Hematopoietic multipotent progenitor cell treated with erythropoietin and hydrocortisone succinate and interleukin-3 and kit ligand, for 15 days (in vitro differentiated cells): ENCODE measurements at places on chromosomes 7 and 10.
A peak's percentile ranks its signal among the peaks of the same experiment; 100 is the strongest.

- DNase-seq: no peak
Observed at GRCh38 chr10:102322914-102323313, 72.6 kb upstream of the NFKB2 start.

DNA sequence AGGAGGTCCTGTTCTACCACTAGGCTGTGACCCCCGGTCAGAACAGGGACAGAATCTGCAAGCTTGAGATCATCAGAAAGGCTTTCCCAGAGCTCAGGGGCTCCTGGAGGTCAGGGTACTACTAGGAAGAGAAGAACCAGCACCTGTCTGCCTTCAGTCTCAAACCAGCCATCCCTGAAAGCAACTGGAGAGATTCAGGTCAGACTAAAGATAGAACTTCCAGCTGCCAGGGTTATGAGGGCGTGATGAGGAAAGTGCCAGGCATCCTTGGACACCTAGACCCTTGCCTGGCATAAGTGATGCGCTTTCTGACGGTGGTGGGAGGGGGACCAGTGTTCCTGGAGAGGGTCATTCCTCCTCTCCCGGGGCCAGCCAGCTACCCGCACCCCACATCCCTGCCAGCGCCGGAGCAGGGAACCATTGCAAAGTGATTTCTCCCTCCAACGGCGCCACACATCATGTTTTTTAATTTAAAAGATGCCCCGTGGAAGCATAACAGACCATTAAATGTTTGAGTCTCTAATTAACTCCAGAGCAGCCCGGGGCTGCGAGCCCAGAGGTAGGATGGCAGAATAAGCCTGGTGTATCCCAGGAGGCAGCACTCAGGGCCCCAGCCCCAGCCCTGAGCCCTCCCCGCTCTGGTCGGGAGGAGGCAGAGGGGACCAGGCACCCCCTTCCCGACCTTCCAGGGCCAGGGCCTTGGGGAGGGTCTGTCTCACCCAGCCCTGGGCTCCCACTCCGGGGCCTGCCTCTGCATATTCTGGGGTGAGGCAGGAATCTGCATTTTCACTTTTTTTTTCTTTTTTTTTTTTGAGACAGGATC, 64.0 kb downstream of the ELFN1 start:
- DNase-seq: no peak

GRCh38 chr10:98687685-98688084, 240.9 kb upstream of the HPS1 start:
- DNase-seq: no peak

- no peak for DNase-seq
Observed at GRCh38 chr7:111159426-111159825, 68.5 kb downstream of the LRRN3 start.

DNA sequence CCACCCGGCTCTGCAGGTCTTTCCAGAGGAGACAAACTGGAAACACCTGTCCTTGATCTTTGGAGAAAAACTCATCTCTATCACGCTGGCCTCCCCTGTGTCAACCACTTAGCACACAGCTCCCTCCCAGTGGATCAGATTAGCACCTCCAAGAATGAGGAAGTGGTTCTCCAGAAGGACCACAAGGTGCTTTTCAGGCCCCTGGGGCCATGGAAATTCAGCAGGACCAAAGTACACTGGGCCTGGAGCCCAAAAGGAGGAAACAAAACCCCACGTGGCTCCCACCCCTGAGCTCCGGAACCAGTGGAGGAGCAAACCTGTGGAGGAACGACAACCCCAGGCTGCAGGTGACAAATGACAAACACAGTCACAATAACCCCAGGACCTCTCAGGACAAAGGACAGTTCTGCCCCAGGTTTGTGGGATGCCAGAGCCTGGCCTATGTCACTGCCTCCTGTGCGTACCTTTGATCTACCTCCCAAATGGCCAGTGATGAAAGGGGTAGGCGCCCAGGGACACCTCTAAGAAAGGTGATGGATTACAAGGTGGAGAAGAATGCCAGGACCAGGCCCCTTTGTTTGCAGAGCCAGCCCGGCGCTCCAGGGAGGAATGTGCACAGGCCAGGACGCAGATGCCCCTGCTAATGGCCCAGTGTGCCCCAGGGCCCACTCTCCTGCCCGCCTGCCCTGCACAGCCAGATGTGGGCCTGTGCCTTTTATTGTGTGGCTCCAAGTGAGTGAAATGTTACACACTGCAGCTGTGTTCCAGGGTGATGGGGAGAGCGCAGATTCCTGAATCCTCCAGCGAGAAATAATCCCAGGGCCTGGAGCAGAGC, 5.7 kb downstream of the TNS3 start:
- DNase-seq: no peak

DNA sequence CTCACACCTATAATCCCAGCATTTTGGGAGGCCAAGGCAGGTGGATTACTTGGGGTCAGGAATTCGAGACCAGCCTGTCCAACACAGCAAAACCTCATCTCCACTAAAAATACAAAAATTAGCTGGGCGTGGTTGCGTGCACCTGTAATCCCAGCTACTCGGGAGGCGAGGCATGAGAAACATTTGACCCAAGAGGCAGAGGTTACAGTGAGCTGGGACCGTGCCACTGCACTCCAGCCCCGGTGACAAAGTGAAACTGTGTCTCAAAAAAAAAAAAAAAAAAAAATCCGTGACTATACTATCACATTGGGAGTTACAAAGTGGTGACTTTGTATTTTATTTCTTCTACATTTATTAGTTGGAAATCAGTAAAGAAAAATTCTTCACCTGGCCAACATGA, 101.2 kb downstream of the EPC1 start:
- no peak for DNase-seq

- no peak for DNase-seq
Observed at GRCh38 chr10:13650961-13651360, 64.2 kb downstream of the PRPF18 start.

- DNase-seq: no peak
Observed at GRCh38 chr10:13930120-13930519, 343.4 kb downstream of the PRPF18 start.

DNA sequence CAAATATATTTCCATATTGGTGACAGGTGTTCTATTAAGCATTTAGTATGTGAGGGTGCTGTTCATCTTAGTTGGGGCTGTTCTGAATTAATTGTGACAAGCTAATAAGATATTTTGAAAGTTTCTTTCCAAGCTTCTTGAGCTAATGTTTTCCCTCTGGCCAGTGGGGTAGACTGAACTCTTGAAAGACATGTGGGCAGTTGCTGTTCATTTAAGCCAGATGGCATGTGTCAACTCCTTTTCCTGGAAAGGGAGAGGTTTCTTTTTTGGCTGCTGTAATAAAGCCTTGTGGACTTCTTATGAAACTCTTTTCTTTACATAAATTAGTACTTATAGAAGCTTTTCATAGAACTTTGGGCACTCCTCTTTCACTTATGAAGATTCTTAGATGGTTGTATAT, 21.7 kb downstream of the RAB18 start:
- DNase-seq: peak; percentile 52

GRCh38 chr7:26549281-26549944, 257.8 kb downstream of the SNX10 start:
- no peak for DNase-seq

DNA sequence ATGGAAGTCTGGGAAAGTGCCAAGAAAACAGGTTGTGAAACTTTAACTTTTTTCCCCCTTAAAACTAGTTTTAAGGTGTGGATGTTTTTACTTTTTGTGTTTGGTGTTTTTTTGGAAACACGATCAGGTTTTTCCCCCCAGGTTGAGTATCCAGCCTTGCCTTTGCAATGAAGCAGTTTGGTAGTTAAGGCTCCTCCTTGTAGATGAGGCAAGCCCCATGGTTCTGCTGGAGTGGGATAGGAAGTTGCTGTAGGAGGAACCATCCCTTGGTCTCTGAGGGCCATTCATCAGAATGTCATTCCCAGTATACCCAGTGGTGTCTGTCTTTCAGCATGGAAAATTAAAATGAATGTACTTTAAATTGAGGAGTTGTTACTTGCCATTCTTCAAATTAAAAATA, 2.7 kb downstream of the CUL1 start:
- DNase-seq: no peak

DNA sequence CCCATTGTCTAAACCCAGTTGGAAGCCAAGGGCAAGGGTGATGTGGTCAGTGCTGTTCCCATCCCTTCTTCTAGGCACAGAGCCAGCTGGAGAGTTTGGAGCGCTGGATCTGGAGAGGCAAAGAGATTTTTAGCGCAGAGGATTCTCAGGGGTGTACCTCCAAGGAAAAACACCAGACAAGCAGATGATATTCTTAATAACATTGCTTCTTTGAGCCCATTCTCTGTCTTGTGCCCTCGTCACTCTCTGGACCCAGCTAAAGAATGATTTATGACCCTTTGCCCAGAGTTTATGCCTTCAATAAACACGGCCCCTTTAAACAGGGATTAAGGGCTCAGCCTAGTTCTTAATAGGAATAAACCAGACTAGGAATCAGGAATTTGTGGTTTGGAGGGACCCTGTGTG, 4.7 kb upstream of the HIP1 start:
- DNase-seq: no peak
